ENCODE measurements at places on chromosomes 1 and 21. TPM values are rescaled to one million over a fixed set of nuclear protein-coding genes. Genes with fewer than 3 reads are reported as not detected.
A peak's percentile ranks its signal among the peaks of the same experiment; 100 is the strongest.

PUSL1 gene
- 14.5 TPM for total RNA-seq

ADGRB2 gene
- 21.5 TPM for total RNA-seq

BTBD8 gene
- 8.4 TPM for total RNA-seq

GRCh38 chr1:8563944-8564537 lies 246.1 kb downstream of the SLC45A1 start:
- H3K36me3 ChIP-seq: peaks cover 2% of the 10 kb centered on the region
- no peaks in the 10 kb centered on the region for H3K27me3 ChIP-seq
- H3K27ac ChIP-seq: peak overlapping the region; percentile 85
- H3K4me3 ChIP-seq: no peak overlapping the region
- DNase-seq: no peak
